A673 (cell line): ENCODE measurements at places on chromosomes 3 and 15. TPM values are rescaled to one million over a fixed set of nuclear protein-coding genes. Genes with fewer than 3 reads are reported as not detected.

DNA sequence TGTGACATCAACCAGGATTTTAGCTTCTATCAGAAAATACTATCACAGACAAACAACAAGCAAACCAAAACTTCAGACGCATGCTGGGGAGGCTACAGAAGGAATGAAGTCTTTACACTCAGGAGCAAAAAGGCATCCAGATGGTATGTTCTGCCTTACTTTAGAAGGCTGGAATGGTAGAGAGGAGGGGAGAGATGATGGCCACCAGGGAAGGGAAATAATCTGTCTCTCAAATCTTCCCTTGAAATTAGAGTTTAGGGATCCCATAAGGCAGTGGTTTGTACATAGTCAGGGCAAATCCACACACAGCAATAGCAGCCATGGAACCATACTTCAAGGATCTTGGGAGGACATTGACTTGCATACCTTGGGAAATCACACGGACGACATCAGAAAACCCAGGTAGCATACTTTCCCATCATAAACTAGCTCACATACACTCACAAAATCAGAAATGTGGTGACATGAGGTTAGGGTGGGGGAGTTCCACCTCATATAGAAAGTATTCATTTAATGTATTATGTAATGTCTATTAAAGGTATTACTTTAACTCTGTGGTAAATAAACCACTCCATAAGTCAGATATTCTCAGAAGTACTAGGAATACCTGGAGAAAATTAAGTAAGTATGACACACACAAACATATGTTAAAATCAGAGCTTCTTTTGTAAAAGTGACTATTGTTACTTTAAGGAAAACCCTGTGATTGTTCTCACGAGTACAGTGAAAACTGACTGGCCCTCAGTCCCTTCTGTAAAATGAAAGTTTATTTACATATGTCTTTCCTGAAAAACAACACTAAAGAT lies 9.4 kb downstream of the BTLA start:
- H3K27ac ChIP-seq = no peak overlapping the region
- no peak for DNase-seq
- H3K4me1 ChIP-seq = no peaks in the 10 kb centered on the region
- no peak overlapping the region for H3K4me3 ChIP-seq
- no peaks in the 10 kb centered on the region for H3K27me3 ChIP-seq
- H3K36me3 ChIP-seq = no peaks in the 10 kb centered on the region

DNA sequence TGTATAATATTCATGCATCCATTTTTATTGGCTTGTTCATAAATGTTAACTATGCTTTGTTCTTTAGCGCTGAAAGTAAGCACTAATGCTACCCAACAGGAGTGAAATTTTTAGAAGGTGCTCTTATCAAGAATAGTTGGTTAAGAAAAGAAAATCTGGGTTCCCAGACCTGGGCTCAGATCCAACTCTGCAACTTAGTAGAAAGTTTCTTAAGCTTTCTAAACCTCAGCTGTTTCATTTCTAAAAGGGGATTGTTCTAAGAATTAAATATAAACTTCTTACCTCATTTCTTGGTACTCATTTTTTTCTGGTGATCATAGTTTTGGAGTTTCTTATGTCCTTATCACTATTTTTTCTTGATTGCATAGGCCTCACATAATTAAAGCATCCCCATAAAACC lies 12.1 kb downstream of the ARPP21 start:
- H3K4me1 ChIP-seq = no peaks in the 10 kb centered on the region
- no peak for DNase-seq
- H3K27me3 ChIP-seq = no peaks in the 10 kb centered on the region
- H3K4me3 ChIP-seq = no peak overlapping the region
- no peaks in the 10 kb centered on the region for H3K36me3 ChIP-seq

- H3K4me1 ChIP-seq = no peaks in the 10 kb centered on the region
- no peak overlapping the region for H3K4me3 ChIP-seq
- H3K27ac ChIP-seq = no peak overlapping the region
- DNase-seq = no peak
- H3K36me3 ChIP-seq = no peaks in the 10 kb centered on the region
Observed at GRCh38 chr3:17023006-17023664, 138.4 kb downstream of the PLCL2 start.

LRRC31 gene
- not detected in 2 replicates for total RNA-seq

GPR62 gene
- total RNA-seq = not detected in 2 replicates

DNA sequence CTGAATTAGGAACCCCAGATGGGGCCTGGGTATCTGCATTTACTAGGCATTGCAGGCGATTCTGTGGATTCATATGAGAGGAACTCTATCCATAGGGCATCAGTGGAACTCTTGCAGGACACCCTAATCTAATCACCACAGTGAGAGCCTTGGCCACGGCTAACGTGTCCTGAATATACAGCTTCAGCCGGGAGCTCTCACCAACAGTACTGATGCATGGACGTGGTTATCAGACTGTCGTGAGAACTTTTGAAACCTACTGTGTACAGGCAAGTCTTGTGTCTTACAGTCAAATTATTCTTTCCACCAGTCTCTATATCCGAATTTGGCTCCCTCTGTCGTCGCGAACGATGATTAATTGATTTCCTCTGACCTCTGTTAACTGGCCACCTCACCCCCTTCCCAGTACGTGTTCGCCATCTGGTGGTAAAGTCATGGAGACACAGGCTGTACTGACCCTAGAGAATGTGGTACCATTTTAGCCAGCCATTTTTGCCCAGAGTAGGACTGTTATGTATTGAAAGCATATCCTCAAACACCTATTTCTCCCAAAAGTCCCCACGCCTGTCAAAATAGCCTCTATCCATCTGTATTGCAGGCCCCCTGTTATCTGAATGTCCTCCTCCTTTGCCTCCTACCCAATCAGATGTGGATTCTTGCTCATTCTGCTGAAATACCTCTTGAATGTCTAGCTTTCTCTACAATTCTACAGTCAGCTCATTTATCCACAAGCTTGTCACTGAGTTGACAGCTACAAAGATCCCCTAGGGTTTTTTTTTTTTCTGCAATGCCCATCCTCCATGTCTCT lies 39.7 kb downstream of the GLDN start:
- H3K27me3 ChIP-seq = no peaks in the 10 kb centered on the region
- H3K36me3 ChIP-seq = no peaks in the 10 kb centered on the region
- H3K4me3 ChIP-seq = no peak overlapping the region
- H3K4me1 ChIP-seq = no peaks in the 10 kb centered on the region
- H3K27ac ChIP-seq = no peak overlapping the region

DNA sequence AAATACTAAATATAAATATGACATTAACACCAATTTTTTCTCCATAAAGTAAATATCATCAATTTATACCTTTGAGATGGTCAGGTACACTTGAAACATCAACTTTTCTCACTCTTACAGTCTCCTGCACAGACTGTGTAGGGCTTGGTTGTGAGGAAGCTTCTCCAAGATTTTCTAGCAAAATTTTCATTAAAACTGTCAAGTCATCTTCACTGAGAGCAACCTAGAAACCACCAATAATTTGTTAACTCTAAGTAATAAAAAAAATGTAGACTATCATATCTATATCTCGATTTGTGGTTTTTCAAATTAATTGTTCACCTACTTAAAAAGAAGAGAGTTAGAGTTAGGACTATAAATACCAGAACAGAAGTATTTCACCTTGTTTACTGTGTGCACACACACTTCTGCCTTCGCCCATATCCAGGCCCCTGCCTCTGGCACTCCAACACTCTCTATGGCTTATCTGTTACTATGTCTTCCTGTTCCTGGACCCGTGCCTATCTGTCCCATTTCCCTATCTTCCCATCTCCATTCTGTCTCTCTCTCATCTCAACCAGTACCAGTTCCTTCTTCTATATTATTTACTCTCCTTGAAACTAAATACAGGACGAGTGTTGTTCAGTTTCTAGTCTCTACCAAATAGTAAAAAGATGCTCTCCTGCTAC lies 123.6 kb downstream of the VPS13C start:
- no peaks in the 10 kb centered on the region for H3K36me3 ChIP-seq
- no peak overlapping the region for H3K27ac ChIP-seq
- H3K4me3 ChIP-seq = no peak overlapping the region
- H3K27me3 ChIP-seq = no peaks in the 10 kb centered on the region

- H3K27me3 ChIP-seq = no peaks in the 10 kb centered on the region
- H3K36me3 ChIP-seq = no peaks in the 10 kb centered on the region
- peak; percentile 44 for DNase-seq
Observed at GRCh38 chr3:61381745-61382392, 130.6 kb upstream of the FHIT start.

GRCh38 chr15:35064576-35065190 lies 20.4 kb downstream of the NANOGP8 start:
- no peak overlapping the region for H3K27ac ChIP-seq
- H3K27me3 ChIP-seq = no peaks in the 10 kb centered on the region
- H3K4me3 ChIP-seq = no peak overlapping the region
- no peak for DNase-seq
- H3K36me3 ChIP-seq = no peaks in the 10 kb centered on the region

ADCY5 gene
- 0.21 and 0.22 TPM in 2 replicates for total RNA-seq

DNA sequence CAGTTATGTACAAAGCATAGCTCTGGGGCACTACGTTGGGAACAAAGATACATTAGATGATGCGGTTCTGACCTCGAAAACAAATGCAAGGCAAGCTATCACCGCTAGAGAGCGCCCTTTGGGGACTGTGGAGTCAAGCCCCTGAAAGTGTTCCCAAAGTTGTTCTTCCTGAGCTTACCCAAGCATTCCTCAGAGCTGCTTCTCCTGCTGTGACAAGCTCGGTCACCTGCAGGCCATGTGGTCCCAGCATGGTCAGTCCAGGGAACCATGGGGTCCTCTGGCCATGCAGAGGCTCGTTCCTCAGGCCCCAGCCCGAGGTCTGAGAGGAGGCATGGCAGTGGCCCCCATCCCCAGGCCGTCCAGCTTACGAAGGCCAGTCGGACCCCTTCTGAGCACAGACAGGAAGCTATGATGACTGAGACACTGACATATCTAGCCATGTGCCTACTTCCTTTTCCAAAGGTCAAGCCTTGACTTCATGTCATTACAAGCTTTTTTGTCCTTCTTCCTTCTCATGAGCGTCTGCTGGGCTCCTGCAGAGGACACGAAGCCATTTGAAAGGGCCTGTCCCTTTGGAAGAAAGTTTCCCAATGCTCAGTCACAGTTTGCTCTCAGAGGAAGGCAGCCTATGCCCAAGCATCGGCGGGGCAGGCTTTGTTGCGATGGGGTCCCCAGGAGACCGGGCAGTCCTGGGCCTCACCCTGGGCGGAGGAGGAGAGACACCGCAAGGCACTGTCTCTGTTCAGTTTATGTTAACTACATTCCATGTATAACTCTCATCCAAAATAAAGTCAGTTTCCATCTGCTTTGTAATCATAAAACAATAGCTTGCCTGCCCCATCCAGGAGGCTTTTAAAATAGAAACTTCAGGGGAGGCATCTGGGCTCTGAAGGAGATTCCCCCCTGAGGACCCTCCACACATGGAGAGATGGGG lies 79.3 kb downstream of the ATP10A start:
- no peaks in the 10 kb centered on the region for H3K4me1 ChIP-seq
- no peak overlapping the region for H3K27ac ChIP-seq
- H3K36me3 ChIP-seq = no peaks in the 10 kb centered on the region
- H3K27me3 ChIP-seq = no peaks in the 10 kb centered on the region
- DNase-seq = peak; percentile 25

CHP1 gene
- 70.8 and 71.2 TPM in 2 replicates for total RNA-seq

DNA sequence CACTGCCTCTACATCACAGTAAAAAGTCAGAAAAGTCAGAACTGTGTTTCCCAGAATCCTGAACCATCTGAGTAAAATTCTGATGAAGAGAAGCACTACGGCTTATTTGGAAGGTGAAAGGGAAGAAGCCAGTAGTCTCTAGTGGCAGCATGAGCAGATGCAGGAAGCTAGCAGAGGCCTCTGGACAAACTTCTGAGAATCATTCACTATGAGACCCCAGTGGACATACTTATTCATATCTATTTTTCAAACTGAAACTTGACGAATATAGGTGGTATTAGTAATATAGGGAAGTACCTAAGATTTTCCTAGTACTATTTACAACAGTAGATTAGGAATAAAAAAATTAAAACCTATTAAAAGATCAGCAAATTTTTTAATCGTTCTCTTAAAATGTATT lies 272.8 kb upstream of the TTC14 start:
- no peak overlapping the region for H3K4me3 ChIP-seq
- peaks cover 7% of the 10 kb centered on the region for H3K27me3 ChIP-seq
- no peak for DNase-seq
- H3K4me1 ChIP-seq = no peaks in the 10 kb centered on the region

DNA sequence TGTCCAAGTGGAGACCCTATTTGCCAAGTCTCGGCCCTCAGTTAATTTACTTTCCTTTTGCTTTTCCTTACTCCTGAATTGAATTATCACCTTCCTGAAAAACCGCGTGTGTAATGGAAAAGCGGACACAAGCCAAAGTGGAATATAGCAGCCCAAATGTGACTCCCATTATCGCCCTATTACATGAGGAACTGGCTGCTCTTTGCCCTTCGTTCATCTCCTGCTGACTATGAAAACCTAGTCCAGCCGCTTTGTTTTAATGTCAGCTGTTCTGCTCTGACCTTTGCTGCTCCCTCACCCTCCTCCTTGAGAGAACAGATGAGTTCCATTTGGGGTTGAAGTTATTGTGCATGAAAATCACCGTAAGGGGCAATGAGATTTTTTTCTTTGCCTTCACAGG lies 632.7 kb upstream of the SUCLG2 start:
- H3K27me3 ChIP-seq = no peaks in the 10 kb centered on the region
- no peaks in the 10 kb centered on the region for H3K36me3 ChIP-seq
- no peaks in the 10 kb centered on the region for H3K4me1 ChIP-seq
- no peak overlapping the region for H3K4me3 ChIP-seq

- H3K27me3 ChIP-seq = peaks cover 14% of the 10 kb centered on the region
- no peak overlapping the region for H3K27ac ChIP-seq
- DNase-seq = no peak
- H3K4me1 ChIP-seq = no peaks in the 10 kb centered on the region
- H3K4me3 ChIP-seq = no peak overlapping the region
Observed at GRCh38 chr3:142915636-142916035, 26.8 kb upstream of the PCOLCE2 start.

DNA sequence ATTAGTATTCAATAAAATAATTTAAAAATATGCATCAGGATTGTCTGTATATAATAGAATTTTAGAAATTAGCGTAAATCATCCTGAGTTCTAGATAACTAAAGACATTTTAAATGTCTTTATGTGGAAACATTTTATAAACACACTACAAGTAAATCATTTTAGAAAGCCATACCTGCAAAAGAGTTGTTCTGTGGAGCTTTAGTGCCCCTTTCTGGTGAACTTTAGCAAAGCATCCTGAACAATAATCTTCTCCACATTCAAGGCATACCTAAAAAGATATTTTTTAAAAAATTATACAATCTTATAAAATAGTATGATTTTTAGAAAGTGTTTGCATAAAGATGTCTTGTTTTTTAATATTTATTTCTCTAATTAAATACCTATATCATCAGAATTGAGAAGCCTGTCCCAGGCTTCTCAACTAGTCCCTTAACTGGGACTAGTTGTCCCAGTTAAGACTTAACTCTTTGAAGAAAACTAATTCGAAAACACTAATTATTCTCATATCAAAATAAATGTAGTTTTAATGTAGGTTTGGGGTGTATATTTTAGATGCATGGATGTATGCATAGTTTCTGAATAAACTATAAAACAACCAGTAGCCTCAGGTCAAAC lies 29.7 kb downstream of the ZBBX start:
- no peak overlapping the region for H3K27ac ChIP-seq
- no peaks in the 10 kb centered on the region for H3K4me1 ChIP-seq

DNA sequence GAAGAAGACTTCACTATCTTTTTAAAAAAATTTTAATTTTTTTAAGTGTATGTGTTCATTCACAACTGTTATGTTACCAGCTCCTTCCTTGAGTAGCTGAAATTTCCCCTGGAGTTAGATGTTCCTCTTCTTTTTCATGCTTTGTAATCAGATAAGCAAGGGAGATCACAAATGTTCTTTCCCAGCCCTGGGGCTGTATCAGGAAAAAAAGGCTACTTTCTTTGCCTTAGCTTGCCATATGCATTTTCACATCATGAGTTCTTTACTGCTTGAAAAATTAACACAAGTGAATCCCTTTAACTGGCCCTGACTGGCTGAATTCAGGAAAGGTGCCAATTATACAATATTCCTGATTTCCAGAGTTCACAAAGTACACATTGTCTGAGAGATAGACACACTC lies 353.2 kb upstream of the ATP11B start:
- H3K36me3 ChIP-seq = no peaks in the 10 kb centered on the region
- peaks cover 2% of the 10 kb centered on the region for H3K27me3 ChIP-seq
- DNase-seq = no peak
- H3K27ac ChIP-seq = no peak overlapping the region
